ENCODE measurements at places on chromosomes 13 and 19. TPM values are rescaled to one million over a fixed set of nuclear protein-coding genes. Genes with fewer than 3 reads are reported as not detected.

GRCh38 chr19:20414120-20414519 lies 151.5 kb downstream of the ZNF737 start:
- DNase-seq: no peak

- no peak for DNase-seq
These were observed 184.0 kb downstream of the KDM4B start for GRCh38 chr19:5152767-5153532.

DNA sequence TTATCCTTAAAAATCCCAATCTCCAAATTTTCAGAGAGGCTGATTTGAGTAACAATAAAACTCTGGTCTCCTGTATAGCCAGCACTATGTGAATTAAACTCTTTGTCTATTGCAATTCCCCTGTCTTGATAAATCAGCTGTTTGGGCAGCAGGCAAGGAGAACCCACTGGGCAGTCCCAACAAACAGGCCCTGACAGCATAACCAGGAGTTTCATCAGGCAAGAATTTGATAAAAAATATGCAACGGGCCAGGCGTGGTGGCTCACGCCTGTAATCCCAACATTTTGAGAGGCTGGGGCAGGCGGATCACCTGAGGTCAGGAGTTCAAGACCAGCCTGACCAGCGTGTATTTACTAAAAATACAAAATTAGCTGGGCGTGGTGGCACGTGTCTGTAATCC lies 42.1 kb downstream of the STK24 start:
- no peak for DNase-seq

- DNase-seq: no peak
These were observed 48.7 kb upstream of the PCCA start for GRCh38 chr13:100040196-100040595.

The SHISA7 gene
- total RNA-seq: not detected

The ZNF793 gene
- 2.4 TPM for total RNA-seq
